ENCODE measurements at places on chromosomes 6 and 20. TPM values are rescaled to one million over a fixed set of nuclear protein-coding genes. Genes with fewer than 3 reads are reported as not detected.

GRCh38 chr20:53947501-53948195 lies 122.7 kb downstream of the BCAS1 start:
- DNase-seq, result no peak

GRCh38 chr6:241336-241865 lies 50.9 kb upstream of the DUSP22 start:
- peak; percentile 48 for DNase-seq

The RFX6 gene
- polyA plus RNA-seq, result 0.08 TPM

DNA sequence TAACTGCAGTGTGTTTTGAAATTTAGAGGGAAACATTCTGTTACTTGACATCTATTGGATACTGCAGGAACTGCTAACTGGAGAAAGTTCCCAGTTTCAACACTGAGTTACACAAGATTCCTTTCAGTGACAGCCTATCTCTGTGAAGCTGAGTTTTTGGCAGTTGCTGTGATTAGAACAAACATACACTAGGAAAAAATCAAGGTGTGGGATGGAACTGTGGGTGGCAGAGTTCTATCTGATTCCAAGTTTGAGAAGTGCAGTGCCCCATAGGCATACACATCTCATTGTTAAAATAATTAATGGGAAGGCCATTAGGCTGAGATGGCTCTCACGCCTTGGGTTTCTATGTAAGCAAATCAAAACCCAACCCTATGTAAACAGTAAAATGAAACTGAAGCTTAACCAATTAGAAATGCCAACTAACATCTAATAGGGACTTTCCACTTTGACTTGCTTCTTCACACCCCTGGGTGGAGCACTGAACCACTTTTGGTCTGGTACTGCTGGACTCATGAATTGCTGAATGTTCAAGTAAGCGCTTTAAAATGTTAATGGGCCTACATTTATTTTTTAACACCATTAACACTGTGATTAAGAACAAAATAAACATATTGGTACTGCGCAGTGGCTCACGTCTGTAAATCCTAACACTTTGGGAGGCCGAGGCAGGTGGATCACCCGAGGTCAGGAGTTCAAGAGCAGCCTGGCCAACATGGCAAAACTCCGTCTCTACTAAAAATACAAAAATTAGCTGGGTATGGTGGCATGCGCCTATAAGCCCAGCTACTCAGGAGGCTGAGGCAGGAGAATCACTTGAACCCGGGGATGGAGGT lies 55.2 kb upstream of the TBC1D7 start:
- DNase-seq, result no peak

DNA sequence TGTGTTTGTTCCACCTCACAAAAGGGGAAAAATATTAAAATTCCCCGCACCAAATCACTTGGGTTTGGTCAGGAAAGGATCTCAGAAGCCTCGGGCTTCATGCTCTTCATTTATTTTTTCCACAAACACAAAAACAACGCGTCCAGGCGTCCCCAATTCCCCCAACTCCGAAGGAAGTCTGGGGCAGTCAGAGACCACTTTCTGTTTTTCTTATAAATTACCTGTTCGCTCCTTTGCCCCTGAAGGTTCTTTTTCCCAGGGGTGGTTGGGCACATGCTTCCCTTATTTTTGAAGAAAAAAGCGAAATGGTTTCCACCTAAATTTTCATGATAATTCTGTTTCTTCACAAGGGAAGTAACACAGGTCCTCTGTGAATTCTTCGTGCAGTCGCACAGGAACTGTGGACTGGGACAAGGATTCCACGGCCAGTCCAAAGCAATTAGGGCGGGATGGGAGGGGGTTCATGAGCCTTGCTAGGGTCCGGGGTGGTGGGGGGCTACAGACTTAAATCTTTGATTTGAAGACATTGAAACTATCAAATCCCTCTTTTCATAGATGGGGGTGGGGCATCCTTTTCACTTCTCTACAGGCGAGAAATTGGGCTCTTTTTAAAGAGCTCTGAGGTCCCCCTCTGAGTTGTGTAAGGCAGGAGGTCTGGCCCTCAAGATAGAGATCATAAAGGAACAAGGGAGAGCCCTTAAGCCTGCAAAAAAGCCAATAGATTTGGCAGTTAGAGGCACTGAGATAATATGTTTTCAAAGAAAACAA lies 30.5 kb upstream of the HFE start:
- peak; percentile 41 for DNase-seq

The VWA7 gene
- 7.1 TPM for polyA plus RNA-seq

- DNase-seq, result no peak
Measured at GRCh38 chr6:155354167-155354566, 39.9 kb upstream of the TFB1M start.

- DNase-seq, result no peak
Measured at GRCh38 chr20:57069442-57069841, 197.0 kb downstream of the BMP7 start.

The ULBP1 gene
- 1.5 TPM for polyA plus RNA-seq

- DNase-seq, result no peak
Measured at GRCh38 chr20:29452186-29452585, 1805.3 kb upstream of the DEFB115 start.

- DNase-seq, result no peak
Measured at GRCh38 chr6:99603421-99604165, 3.0 kb upstream of the PRDM13 start.

DNA sequence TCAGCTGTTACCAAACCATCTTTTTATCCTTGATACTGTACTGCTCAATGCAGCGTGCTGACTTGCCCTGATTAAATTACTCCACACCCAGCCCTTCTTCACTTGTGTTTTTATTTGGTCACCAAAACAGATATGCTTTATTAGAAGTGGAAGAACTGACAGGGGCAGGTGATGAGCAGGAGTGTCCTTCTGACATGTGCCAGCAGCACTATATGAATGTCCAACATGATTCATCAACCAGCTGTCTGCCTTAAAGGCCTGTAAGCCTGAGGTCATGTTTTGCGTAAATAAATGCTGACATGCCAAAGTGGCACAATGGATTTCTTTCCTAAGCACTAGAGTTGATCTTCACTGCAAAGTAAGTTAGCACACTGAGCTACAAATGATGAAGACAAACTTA lies 15.4 kb downstream of the POPDC3 start:
- no peak for DNase-seq

DNA sequence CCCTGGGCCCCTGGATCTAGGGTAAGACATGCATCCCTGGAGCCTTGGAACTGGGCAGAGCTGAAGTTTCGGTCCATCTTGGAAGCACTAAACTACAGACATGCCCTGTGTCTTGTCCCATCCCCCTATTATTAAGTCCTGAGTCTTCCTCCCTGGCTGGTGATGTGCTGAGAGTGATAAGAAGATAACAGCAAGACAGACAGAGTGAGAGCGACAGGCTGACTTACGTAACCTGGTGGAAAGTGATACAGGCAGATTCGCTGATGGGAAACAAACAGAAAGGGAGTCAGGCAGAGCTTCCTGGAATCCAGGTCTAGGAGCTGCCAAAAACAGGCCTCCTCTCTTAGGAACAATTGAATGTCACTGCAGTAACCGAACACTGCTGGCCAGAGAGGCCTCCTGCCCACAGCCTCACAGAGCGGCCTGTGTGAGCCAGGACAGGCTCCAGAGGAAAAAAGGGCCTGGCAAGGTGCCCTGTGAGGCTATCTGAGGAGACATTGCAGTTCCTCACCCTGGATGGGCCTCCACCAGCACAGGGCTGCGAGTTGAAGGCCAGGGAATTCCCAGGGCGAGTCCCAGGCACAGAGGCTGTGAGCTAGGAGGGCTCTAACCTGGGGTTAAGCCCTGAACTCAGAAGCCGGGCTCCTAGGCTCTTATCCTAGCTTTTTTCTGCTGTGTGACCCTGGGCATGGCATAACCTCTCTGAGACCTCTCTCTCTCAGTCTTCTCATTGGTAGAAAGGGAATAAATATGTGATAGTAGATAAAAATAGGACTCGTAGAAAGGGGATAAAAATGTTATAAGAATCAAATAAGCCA lies 34.2 kb upstream of the B4GALT5 start:
- DNase-seq, result no peak

The C20orf144 gene
- 0.12 TPM for polyA plus RNA-seq

DNA sequence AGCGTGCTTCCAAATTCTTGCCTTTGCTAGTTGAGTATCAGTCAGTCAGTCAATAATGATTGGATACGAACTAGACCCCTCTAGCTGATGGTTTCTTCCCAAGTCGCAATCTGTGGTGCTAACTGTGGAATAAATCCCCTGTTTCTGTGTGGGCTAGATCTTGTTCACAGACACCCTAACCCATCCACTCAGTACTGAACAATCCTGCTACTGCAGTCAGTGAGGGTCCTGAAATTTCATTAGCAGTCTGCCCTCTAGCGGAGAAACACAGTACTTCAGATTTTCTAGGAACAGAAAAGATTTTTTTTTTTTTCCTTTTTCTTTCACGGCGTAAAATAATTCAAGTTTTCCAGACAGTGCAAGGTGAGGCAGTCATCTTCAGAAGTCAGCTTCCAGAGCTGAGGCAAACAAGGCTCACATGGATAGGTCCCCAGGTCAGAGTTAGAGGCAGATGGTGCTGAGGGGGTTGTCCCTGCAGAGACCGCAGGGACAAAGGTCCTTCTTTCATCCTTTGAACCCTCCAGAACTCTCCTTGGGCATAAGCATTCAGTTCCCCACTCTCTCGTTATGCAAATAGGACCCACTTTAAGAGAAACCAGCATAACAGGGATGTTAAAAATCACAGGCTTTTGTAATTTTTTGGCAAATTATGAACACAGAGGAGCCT lies 119.6 kb downstream of the SCML4 start:
- peak; percentile 54 for DNase-seq

The SLC24A3 gene
- 4.7 TPM for polyA plus RNA-seq

DNA sequence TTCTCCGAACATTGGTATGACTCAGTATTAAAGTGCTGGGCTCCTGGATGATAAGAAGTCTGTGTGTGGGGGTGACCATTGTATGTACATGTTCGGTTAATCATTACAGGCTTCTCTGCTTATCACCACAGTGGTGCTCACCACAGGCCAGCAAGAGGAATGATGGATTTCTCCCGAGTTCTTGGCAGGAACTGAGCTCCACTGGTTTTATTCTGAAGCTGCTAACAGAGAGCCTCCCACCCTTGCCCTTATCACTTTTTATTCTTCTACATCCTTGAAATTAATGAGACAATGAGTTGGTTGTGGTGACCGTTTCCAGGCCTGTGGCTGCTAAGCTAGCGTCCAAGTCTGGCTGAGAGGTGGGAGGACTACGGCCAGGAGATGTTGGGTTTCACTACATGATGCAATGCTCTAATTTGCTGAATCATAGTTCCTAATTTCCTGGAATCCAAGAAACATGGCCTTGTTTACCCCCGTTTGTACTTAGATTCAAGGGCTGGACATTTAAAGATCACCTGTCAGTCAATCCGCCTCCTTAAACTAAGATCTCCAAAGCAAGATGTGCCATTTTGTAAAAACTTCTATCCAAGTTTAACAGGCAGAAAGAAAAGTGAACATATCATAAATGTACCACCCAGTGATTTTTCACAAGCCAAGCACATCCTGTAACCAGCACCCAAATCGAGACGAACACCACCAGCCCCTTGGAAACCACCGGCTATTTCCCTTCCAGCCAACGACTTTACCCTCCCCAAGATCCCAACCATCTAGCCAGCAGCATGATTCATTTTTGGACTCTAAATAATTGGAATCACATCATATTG lies 172.5 kb downstream of the FOXA2 start:
- DNase-seq, result no peak

The SNX9 gene
- polyA plus RNA-seq, result 46.9 TPM

The KIF13A gene
- polyA plus RNA-seq, result 33.4 TPM

GRCh38 chr20:57810511-57811373 lies 100.9 kb upstream of the PMEPA1 start:
- DNase-seq, result no peak

DNA sequence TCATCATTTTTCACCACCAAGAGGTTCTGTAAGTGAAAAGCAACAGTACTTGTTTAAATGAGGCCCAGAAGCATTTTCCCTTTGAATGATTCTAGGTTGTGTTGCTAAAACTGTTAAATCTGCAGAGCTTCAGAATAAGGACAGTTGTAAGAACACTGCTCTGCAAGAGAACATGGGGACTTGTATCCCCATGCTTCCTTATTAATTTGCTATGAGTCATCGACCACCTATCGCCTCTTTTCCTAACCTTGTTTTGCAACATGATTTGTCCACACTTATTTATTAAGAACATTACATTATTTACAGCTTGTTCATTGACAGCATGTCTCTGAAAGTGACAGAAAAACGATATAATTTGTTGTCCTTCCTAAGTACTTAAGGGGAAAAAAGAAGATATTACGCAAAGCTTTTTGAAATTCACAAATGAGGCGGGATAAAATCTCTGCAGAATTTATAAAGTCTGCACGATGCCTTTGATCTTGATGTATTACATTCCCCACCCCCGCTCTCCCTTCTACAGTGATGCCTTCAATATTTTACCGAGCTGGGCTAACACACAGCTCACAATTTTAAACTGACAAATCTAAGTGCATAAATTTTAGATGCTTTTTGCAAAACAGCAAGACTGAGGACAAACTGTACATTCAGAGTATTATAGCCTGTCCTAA lies 220.0 kb upstream of the SPTLC3 start:
- DNase-seq, result no peak

The MYCT1 gene
- polyA plus RNA-seq, result 22.4 TPM

The FGD2 gene
- polyA plus RNA-seq, result 2.6 TPM

The PLG gene
- polyA plus RNA-seq, result 19.1 TPM

DNA sequence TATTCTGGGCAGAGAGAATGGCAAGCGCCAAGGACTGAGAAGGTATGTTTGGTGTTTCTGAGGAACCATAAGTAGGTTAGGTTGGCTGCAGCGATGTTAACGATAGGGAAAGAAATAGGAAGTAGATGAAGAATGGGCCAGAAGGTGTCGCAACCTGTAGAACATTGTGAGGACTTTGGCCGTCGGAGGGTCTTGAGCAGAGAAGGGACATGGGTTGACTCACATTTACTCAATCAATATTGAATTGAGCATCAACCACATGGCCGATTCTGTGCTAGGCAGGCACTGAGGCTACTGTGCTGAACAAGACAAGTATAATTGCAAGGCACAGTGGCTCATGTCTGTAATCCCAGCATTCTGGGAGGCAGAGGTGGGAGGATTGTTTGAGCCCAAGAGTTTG lies 26.8 kb upstream of the RPN2 start:
- DNase-seq, result no peak

The TGM3 gene
- 0.51 TPM for polyA plus RNA-seq

DNA sequence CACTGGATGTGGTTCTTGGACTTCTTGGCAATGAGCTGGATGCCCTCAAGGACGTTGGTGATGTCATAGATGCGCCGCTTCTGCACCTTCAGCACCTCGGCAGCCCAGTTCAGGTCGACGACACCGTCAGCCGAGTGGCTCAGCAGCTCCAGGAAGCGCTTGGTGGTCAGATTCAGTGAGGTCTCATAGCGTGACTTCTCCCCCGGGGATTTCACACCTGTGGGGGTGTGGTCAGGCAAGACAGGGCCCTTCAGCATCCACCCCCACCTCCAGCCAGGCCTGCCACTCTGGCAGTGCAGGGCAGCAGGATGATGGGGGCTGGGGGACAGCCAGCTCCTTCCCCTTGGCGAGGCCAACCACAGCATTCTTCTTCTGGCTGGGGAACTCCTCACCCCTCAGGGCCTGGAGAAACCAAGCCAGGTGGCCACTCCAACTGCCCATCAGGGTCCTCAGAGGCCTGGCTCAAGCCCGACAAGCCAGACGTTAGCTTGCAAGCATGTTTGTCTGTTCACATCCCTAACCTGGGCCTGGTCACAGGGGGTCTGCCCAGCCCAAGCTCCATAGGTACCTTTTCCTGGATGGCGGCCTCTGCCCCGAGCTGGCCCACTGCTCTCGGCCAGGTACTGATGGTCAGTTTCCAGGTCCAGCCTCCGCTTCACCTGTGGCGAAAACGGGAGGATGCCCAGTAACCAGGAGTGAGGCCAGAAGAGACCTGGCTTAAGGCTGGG lies 5.7 kb upstream of the NECAB3 start:
- no peak for DNase-seq
